ENCODE measurements at places on chromosomes 13 and 19. TPM values are rescaled to one million over a fixed set of nuclear protein-coding genes. Genes with fewer than 3 reads are reported as not detected.

DNA sequence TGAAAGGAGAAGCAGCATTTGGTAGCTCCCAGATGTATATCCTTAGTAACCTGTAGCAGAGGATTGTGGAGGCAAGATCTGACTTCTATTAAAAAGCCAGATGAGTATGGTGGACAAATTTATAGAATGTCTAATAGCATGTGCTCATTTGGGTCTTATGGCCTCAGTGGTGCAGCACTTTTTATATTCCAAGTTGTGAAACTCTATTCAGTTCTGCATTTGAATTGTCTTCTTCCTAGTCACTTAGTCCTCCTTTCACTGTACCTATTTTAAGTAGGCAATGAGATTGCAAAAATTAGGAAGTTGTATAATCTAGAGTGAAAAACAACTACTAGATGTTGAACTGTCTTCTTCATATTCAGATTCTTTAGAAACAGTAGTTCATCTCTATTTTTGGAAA is 412.5 kb upstream of the PCDH9 start:
- no peak for DNase-seq

DNA sequence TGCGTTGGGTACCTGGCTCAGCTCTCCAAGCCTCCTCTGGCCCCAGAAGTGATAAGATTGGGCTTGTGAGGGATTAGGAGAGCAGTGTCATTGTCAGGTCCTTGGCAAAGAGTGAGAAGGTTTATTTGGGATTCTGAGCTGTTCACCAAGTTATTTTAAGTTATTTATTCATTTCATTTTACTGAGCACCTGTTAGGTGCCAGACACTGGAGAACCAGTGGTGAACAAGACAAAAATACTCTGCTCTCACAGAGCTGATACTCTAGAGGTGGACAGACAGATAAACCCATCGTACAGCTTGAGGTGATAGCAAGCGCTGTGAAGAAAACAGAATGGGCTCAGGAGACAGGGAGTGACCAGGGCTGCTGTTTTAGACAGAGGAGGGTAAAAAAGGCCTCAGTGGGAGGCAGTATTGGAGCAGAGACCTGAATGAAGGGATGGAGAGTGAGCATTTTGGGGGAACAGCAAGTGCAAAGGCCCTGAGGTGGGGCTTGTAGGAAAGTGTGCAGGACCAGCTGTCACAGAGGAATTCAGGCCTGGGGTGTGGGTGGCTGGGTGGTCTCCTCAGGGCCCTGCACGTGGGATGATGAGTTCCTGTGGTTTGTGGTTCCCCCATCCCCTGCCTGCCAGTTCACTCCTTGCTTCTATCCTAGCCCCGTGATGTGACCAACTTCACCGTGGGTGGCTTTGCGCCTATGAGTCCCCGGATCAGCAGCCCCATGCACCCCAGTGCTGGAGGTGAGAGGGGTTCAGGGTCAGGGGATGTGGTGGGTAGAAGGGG is 8.7 kb upstream of the TIMM50 start:
- no peak for DNase-seq

GRCh38 chr19:2791440-2791839 is 6.1 kb downstream of the THOP1 start:
- DNase-seq, result no peak

DNA sequence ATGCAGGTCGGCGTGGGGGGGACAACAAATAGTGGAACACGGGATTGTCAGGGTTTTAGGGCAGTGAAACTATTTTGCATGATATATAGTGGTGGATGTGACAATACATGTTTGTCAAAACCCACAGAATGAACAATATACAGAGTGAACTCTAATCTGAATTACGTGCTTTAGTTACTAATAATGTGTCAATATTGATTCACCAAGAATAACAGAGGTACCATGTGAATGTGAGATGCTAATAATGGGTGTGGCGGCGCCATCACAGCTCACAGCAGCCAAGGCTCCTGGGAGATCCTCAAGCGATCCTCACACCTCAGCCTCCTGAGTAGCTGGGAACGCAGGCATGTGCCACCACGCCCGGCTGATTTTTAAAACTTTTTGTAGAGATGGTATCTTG is 12.9 kb downstream of the ELAVL1 start:
- DNase-seq, result no peak

GRCh38 chr19:48719263-48720171 is at the start of gene MAMSTR:
TSS of gene MAMSTR (minus strand) at chr19:48719725. CDS start at chr19:48719031, 694 bp downstream.
- no peak for DNase-seq

ZNF560 gene
- total RNA-seq, result not detected

DNA sequence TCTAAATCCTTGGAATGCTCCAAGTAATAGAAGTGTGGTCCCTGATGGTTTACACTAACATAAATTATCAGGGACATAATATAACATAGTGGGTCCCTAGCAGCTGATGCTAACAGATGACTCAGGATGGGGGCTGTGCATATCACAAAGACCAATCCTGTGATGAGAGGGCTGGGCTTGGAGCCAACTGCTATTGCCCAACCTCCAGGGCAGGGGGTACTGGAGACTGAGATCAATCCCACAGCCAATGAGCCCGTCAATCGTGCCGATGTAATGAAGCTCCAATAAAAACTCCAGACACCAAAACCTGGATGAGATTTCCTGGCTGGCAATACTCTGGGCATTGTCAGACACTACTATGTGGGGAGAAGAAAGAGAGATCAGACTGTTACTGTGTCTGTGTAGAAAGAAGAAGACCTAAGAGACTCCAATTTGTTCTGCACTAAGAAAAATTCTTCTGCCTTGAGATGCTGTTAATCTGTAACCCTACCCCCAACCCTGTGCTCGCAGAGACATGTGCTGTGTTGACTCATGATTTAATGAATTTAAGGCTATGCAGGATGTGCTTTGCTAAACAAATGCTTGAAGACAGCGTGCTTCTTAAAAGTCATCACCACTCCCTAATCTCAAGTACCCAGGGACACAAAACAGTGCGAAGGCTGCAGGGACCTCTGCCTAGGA is 33.4 kb downstream of the ABCC4 start:
- DNase-seq, result no peak

- DNase-seq, result no peak
Observed at GRCh38 chr13:100197591-100198365, 108.9 kb downstream of the PCCA start.

GRCh38 chr13:78100486-78100885 is 181.9 kb upstream of the EDNRB start:
- DNase-seq, result no peak

GRCh38 chr13:48631441-48631840 is 22.3 kb upstream of the CYSLTR2 start:
- no peak for DNase-seq

GRCh38 chr19:41936416-41936850 is 8.2 kb upstream of the ERFL start:
- peak; percentile 68 for DNase-seq

- DNase-seq, result no peak
Observed at GRCh38 chr19:16125737-16126495, 14.2 kb downstream of the RAB8A start.

EBPL gene
- 36.1 TPM for total RNA-seq

DNA sequence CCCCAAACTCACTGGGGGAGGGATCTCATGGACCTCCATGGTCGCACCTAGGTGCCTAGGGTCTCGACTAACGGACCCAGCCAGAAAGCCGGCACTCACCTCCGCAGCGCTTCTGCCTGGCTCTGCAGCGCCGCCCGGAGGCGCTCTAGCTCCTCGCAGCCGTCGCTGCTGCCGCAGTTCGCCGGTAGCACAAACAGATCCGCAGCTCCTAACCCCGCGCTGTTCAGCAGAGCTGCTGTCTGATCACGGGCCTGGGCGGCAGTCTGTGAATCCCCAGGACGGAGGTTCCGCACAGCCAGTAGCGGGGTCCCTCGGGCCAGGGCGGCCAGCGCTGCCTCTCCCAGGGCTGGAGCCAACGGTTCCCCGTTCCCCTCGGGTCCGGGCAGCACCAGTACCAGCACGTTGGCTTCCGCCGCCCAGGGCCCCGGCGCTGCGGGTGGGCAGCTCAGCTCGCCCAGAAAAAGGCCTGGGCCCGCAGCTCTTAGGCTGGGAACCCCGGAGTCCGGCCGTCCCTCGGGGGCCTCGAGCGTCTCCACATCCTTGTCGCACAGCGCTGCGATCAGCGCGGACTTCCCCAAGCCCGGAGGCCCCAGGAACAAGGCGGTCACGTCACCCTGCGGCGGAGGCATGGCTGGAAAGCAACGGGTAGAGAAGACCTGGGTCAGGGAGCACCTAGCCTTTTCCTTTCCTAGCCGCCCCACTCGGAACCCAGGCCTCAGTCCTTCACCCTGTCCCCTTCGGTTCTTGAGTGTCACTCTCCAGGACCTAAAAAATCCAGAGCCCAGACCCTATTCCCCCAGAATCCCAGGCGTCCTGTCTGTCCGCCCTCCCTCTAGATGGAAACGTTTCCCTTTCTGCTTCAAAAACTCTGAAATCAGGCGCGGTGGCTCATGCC is 977 bp downstream of the IRGQ start:
- DNase-seq, result peak; percentile 82

- no peak for DNase-seq
Observed at GRCh38 chr19:38204728-38205127, 19.3 kb downstream of the DPF1 start.

ELSPBP1 gene
- not detected for total RNA-seq

GRCh38 chr13:37645181-37645740 is 46.7 kb upstream of the POSTN start:
- no peak for DNase-seq

SCEL gene
- total RNA-seq, result not detected

HIPK4 gene
- not detected for total RNA-seq

DNA sequence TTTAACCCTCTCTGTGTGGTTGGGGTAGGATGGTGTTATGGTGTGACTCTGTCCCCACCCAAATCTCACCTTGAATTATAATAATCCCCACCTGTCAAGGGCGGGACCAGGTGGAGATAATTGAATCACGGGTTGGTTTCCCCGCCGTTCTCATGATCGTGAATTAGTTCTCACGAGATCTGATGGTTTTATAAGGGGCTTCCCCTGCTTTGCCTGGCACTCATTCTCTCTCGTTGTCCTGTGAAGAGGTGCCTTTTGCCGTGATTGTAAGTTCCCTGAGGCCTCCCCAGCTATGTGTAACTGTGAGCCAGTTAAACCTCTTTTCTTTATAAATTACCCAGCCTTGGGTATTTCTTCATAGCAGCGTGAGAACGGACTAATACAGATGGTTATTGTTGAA is 68.8 kb downstream of the ARHGEF7 start:
- DNase-seq, result no peak

DNA sequence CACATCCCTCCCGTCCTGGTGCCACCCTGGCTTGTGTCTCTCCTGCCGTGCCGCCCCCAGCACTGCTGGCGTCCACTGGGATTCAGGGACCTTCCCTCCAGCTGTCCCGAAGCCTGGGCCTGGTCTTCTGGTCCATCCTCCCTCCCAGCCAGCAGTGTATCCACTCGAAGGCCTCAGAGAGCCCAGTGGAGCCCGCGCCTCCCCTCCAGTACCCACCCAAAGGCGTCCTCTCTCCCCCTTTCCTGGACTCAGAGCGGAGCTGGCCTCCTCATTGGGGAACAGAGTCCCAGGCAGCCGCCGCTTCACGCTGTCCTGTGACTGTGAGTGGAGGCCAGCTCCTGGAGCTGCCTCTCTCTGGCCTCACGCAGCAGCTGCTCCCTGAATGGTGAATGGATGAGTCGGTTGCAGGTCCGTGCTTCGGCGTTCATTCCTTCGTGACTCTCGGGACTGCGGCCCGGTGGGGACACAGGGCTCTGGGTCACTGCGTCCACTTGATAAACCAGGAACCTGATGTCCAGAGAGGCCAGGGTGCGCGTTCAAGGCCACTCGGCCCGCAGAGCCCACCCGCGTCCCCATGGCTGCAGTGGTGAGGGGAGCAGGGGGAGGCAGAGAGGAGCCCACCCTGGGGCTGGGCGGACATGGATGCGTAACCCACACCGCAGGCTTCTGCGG is 12.1 kb downstream of the ONECUT3 start:
- DNase-seq, result no peak

- no peak for DNase-seq
Observed at GRCh38 chr19:10520652-10521318, 3.5 kb upstream of the S1PR5 start.

- peak; percentile 48 for DNase-seq
Observed at GRCh38 chr19:7545904-7546303, 10.4 kb downstream of the PNPLA6 start.

LENG9 gene
- 5.6 TPM for total RNA-seq

GRCh38 chr13:51230477-51231105 is 8.4 kb downstream of the FAM124A start:
- no peak for DNase-seq

- no peak for DNase-seq
Observed at GRCh38 chr13:107441279-107441678, 774.1 kb downstream of the LIG4 start.

DNA sequence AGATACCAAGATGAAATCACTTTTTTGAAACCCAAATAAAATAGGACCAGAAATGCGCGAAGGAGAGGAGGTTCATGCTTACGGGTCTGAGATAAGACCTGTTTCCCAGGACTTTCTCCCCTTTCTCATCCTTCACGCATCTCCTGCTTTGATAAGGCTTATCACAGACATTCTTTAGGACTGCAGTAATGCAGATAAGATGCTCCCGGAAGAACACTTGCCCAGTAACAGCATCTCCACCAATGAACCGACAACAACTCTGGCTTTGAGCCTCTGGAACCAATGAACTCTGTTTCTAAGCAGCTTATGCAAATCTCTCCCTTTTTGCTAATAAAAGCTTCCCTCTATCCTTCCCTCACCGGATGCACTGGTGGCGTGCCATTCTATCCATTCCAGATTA is 783.4 kb upstream of the ARGLU1 start:
- DNase-seq, result no peak

GRCh38 chr19:52248241-52248640 is 21.1 kb upstream of the ZNF766 start:
- DNase-seq, result peak; percentile 75

- no peak for DNase-seq
Observed at GRCh38 chr19:17648097-17648660, 40.0 kb downstream of the UNC13A start.

REEP6 gene
- total RNA-seq, result 1.9 TPM

DNA sequence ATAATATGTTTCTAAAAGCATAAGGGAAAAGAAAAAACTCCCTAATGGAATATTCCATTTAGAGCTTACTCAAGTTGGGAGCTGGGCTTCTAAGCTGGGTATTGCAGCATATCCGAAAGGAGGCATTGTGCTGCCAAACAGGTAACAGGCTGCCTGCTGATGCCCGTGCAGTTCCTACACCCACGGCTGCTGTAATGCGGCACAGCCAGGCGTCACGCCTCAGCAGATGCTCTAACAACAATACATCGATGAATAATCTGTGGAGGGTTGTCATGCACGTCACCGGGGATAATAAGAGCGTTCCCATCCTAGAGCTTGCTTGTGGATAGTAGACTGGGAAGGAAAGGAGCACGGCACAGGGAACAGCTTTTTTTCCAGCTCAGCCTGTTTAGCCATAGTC is 1582.1 kb upstream of the SLC10A2 start:
- DNase-seq, result no peak
